ENCODE measurements at places on chromosomes 5 and 9.

DNA sequence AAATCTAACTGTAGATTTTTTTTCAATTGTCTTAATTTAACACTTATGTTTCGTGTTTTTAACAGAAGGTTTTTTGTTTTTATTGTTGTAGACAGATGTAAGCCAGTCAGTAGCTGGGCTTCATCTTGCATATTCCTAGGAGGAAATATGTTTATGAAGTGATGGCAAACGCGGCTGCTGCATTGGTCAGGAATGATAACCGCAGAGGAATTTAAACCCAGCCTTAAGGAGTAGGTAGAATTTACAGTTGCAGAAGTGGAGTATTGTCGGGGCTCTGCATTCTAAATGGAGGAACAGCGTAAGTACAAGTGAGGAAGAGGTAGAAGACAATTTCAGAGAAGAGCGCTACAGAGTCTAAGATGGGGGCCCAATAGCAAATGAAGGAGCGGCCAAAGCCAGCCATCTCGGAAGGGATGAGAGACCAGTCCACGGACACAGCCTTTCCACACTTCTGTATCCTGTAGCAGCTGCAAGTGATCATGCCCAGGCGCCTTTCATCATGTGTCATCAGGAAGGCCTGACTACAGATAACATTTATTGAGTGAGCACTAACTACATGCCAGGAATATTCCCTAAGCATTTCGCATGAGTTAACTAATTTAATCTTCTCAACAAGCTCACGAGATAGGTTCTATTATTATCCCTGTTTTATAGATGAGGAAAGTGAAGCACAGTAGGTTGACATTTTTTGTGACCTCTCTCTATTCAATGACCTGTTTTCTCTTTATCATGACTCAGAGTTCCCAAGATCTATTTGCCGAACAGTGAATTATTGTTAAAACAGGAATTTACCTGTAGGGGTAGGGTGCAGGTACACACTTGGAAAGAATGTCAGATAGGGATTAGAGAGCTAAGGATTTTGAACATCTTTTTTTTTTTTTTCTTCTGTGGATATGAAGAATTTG, 38.1 kb downstream of the CMYA5 start:
- DNase-seq: no peak

GRCh38 chr9:99748676-99749075, 73.0 kb upstream of the NR4A3 start:
- DNase-seq: no peak

- no peak for DNase-seq
Measured at GRCh38 chr5:43358301-43358700, 45.1 kb upstream of the HMGCS1 start.

DNA sequence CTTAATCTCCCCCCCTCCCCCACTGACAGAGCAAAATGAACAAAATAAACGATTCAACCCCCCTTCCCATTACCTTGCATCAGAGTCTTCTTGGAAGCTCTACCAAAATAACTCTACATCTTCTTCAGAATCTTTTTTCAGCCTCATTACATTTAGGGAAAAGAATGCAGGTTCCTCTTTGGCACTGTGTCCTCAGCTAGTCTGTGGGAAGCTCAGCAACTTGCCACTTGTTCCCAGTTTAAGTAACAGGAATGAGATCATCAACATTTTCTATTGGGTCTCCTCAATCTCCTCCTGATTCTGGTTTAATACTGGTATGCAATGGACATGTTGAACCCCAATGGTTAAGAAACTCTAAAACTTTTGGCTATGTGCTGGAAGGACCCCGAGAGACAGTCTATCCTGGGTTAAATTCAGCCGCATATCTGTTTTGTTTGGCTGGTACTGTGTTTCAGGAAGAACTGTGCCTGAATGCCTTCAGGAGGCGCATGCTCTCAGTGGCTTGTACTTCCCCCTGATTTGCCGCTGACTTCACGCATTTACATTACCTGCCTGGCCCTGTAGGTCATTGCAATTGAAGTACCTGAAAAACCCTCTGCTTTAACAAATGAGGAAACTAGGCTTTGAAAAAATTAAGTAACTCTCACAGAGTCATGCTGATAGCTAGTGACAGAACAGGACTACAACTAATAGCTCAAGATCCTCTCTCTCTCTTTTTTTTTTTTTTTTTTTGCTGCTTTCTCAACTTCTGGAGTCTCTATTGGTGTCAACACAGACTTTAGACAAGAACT, 78.1 kb upstream of the HMHB1 start:
- DNase-seq: no peak

DNA sequence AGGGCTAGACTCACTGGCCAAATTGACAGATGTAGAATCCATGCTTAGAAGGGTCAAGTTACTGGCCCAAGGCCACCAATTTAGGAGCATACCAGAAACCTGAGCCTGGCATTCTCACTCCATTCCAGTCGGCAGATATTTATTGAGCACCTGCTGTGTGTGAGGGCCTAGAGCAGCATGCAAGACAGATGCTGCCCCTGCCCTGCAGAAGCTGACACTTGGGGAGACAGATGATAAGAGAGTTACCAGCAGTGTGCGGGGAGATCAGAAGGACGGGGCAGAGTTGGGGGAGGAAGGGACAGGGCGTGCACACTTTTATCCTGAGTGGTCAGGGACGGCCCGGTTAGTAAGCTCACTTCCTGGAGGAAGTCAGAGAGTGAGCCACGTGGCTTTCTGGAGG, 111.5 kb upstream of the RAPGEF1 start:
- DNase-seq: no peak

DNA sequence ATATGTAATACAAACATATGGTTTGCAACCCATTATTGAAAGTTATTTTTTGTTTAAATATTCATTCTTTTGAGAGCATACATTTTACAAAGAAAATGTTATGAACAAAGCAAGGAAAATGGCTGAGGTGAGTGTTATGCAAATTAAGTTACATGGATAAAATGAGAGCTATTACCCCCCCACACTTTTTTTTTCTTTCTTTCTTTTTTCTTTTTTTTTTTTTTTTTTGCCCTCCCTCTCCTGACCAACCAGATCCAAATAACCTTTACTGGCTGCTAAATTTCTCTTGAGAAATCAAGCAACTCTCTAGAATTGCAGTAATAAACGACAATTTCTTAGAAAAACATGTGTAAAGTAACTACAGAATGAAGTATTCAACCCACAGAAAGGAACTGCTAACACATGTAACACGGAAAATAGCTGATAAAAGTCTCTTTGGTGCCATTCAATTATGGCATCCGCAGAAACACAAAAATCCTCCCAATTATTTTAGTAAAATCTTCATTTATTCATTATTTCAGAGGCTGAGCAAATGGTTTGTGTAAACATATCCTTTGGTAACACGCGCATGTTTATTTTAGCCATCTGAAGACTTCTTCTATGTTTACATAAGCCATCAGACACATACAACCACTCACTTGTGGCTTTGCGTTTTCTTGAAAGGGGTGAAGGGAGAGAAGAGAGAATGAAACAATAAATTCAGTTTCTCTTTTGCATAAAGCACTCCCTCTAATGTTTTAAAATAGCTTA, 216.1 kb downstream of the NFIB start:
- no peak for DNase-seq
